ENCODE measurements at places on chromosomes 4 and X. TPM values are rescaled to one million over a fixed set of nuclear protein-coding genes. Genes with fewer than 3 reads are reported as not detected.
A peak's percentile ranks its signal among the peaks of the same experiment; 100 is the strongest.

DNA sequence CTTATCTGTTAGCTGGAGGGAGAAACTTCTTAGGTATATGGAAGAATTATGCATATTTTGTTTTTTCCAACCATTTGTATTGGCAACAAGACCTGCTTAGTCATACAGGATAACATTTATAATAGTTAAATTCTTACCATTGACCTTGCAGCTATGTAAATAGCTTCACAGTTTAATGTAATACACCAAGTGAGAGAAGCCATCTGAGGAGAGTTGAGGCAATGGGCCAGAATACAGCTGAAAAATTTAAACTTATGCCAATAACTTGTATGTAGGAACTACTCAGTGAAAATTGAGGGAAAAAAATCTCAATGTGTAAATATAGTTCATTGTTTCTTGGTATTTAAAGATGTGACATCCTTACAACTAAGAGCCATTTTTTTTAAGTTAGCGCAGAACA, 273.5 kb downstream of the DACH2 start:
- no peak for DNase-seq

DNA sequence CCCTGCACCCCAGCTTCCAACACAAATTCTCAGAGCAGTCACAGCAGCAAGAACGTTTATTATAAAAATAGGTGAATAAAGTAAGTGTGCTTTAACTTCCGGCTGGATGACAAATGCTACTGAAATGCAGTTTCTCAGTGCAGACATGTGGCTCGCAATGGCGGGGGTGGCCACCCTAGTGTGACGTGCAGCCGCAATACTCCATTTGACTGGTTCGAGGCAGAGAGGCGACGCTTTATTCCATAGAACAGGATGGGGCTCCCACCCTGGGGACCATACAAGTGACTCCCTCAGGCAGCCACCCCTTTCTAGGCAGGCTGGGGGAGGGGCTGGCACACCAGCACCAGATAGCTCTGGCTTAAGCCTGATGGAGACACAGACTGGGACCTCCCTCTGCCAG, 14.5 kb downstream of the TNIP2 start:
- DNase-seq: no peak

DUSP21 gene
- polyA plus RNA-seq: not detected

- DNase-seq: no peak
These were observed 633.4 kb downstream of the CENPC start for GRCh38 chr4:66911880-66912279.

GRCh38 chr4:160038615-160039014, 935.7 kb downstream of the RAPGEF2 start:
- DNase-seq: no peak

- no peak for DNase-seq
These were observed 86.9 kb downstream of the CC2D2A start for GRCh38 chr4:15556511-15557092.

DNA sequence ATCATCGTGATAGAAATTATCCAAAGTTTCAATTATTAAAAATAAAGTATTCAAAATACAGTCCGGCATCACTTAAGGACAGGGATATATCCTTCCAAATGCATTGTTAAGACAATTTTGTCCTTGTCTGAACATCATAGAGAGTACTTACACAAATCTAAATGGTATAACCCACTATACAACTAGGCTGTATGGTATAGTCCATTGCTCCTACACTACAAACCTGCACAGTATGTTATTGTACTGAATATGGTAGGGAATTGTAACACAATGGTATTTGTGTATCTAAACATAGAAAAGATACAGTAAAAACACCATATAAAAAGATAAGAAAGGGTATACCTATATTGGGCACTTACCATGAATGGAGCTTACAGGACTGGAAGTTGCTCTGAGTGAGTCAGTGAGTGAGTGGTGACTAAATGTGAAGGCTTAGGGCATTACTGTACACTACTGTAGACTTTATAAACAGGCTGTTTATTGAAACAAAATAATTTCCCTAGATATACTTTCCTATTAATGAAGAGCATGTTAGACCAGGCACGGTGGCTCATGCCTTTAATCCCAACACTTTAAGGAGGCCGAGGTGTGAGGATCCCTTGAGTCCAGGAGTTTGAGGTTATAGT, 44.8 kb upstream of the PTPN13 start:
- no peak for DNase-seq

- DNase-seq: no peak
These were observed 30.3 kb downstream of the CCNG2 start for GRCh38 chr4:77187322-77187721.

DNA sequence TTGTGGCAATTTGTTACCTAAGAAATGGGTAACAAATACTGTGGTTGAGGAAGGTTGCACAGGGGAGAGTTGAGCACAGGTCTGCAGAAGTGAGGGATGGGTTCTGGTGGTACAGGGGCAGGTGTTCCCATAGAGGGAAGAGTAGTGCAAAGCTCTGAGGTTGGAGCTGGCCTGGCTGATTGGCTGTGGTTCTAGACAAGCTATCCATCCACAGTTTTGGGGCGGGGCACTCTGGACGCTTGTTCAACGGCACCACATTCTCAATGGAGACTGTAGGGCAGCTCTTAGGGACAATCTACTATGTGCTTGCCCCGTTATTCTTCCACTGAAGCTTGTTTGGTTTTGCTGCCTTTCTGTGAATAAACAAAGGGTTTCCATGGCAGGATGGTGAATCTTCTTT, 35.4 kb downstream of the NAT8L start:
- no peak for DNase-seq

- no peak for DNase-seq
These were observed 297.2 kb upstream of the GALNT7 start for GRCh38 chr4:172871381-172871780.

SSX2B gene
- not detected for polyA plus RNA-seq

- no peak for DNase-seq
These were observed 446.4 kb downstream of the RPA4 start for GRCh38 chrX:97330151-97330550.

AMER1 gene
- polyA plus RNA-seq: 1.5 TPM

GRCh38 chrX:123959281-123960063, 2.0 kb upstream of the STAG2 start:
- peak; percentile 59 for DNase-seq

- no peak for DNase-seq
These were observed 209.5 kb upstream of the PPP3CA start for GRCh38 chr4:101556842-101557241.

DNA sequence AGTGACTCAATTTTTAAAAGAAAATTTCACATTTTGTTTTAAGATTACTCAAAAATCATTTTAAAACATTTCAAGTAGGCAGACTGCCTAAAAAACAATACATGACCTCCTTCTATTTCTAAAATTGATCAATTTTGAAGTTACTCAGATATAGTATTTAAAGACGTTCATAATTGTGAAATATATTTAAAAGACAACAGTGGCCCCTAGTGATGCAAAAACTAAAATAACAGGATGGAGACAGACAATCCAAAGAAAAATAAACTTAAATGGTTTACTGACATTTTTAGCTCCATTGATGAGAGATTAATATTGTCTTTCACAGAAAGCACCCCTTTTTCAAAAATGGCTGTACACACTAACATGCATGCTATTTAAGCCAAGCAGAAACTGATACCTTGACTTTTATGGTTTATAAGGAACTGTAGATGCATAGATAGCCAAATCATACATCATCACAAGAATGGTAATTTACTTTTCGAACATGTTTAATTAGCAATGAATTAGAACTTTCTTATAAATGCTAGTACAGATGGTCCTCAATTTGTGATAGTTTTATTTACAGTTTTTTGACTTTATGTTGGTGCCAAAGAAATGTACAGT, 69.8 kb upstream of the FAT4 start:
- peak; percentile 27 for DNase-seq

GRCh38 chr4:81166458-81167160, 48.4 kb downstream of the PRKG2 start:
- no peak for DNase-seq

DNA sequence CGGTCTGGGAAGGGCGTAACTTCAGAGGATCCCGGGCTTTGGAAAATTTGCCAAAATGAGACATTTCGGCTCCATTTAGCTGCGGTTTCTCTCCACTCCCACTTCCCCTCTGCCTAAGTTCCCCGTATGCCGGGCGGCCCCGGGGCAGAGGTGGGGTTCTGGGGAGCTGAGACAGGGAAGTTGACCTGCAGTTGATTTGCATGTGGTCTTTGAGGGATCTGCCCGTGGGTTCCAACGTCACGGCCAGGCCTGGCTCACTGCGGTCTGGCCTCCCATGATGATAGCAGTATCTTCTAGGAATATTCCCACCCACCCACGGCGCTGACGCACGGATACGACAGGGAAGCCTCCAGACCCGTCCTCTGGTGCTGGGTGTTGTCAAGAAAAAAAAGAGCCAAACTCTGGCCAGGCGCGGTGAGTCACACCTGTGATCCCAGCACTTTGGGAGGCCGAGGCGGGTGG, 27.3 kb upstream of the CRLF2 start:
- DNase-seq: no peak

- no peak for DNase-seq
These were observed 415.0 kb downstream of the ZNF674 start for GRCh38 chrX:46130247-46130646.

GRCh38 chr4:122329876-122330565, 48.8 kb upstream of the ADAD1 start:
- DNase-seq: no peak

GRCh38 chr4:138248058-138248457, 5.9 kb upstream of the SLC7A11 start:
- DNase-seq: no peak

DNA sequence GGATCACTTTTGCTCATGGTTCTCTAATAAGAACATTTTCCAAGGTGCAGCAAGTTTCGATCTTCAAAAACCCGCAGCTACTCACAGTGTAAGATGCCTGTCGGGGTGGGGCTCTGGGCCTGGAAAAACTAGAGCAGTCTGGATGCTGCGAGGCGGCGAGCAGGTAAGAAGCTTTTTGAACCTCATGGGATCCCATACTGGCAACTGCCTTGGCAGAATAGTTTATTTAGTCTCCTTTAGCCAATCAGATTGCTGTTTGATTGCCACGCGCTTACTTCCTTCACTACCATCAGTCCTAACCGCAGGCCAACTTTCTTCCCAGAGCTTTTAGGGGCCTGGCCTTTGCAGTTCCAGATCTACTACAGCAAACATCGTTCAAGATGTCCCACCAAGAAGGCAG, 61.3 kb upstream of the MAGEB10 start:
- no peak for DNase-seq

GRCh38 chr4:43133566-43133965, 241.1 kb downstream of the GRXCR1 start:
- no peak for DNase-seq

DNA sequence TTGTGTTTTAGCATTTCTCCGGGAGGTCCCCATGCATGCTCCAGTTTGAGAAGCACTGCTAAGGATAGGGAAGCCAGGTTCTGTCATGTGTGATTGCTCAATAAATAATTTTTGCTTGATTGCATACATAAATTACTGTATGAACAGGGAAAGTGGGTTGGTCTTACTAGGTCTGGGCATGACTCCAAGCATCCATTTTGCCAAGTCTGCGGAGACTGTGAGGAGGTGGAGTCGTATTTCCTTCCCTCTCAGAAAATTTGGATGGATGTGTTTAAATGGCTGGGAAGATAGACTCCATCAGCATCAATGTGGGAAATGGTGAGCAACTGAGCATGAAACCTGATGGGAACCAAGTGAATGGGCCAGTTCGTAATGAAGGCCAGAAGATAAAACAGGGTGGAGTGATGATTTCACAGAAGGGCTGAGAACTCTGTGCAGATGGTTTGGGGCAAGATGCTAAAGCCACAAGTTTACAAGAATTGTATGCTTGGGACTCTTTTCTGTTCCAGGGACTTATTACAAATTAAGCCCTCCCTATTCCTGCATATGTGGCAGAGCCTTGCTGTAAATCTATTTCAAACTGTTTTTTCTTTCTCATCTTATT, 84.1 kb downstream of the NHS start:
- DNase-seq: no peak

AMBN gene
- polyA plus RNA-seq: not detected

DNA sequence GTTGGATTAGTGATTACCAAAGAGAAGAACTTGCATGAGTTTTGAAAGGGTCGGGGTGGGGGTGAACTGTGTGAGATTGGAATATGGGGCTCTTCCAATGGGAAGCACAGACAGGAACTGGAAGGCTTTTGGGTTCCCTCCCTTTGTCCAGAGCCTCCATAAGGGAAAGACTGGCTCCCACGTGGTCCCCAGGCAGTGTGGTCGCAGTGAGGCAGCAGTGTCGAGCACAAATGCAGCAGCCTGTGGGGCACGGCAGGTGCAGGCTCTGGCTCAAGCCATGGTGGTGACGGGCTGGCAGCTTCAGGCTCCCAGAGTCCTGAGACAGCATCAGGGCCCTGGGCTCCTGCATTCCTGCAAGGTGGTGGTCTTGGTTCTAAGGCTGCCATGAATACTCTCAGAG, 45.5 kb downstream of the VCX2 start:
- DNase-seq: no peak

DNA sequence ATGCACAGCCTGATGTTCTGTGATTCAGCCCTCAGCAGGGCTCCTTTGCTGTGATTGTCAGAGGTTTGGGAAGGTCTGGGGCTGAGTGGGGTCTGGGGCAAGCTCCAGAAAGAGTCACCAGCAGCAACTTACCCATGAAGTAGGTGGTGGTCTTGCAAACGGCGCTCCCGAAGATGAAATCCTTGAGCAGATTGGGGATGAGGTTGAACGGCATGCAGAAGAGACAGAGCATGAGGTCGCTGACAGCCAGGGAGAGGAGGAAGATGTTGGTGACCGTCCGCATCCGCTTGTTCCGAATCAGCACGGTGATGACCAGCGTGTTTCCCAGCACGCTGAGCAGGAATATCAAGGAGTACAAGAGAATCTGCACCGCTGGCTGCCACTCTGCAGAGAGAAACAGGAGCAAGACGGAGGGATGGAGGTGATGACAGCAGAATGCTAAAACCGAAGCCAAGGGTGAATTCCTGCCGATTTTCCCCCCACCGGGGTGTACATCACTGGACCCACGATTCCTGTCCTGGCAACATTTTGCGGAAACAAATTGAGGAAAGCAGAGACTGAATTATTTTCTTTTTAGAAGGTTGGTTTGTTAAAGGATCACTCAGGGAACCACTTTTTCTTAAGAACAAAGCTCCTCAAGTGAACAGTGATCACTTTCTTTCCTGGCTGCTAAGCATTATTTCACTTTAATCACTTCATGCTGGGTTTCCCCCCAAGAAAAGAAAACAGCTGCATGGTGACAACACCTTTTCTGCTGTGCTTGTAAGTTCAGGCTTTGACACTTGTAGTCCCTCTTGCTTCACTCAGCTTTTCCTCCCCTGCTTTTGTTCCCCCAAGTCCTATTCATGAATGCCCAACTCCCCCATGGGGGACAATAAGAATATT, 941 bp downstream of the CCKAR start:
- DNase-seq: peak; percentile 13

- no peak for DNase-seq
These were observed 22.5 kb upstream of the CENPU start for GRCh38 chr4:184756399-184756798.

DNA sequence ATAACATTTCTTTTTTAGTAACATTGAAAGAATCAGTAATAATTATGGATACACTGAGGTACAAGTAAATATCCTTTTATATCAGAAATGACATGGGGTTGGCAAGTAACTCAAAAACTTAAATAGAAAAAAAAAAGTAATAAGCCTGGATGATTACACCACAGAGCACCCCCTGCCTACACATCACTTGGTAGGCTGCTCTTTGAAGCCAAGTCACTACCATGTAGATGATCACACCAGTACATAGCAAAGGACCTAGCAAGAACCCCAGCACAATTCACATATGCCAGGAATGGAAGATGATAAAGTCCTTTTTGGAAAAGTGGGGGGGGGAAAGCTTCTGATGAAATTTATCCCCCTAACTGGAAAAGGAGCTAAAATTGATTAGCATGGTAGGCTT, 56.9 kb downstream of the METTL14 start:
- no peak for DNase-seq

GRCh38 chr4:137576446-137576845, 44.2 kb upstream of the PCDH18 start:
- no peak for DNase-seq

Measured in kidney (tissue), 22 donors.